T-helper 2 cell treated with Interferon-gamma antibody and Interleukin-4, amounts not matched to agents 5 μg/mL and 100 μg/mL, for 36 hours (primary cell): ENCODE measurements at places on chromosomes 6 and 20.
A peak's percentile ranks its signal among the peaks of the same experiment; 100 is the strongest.

DNA sequence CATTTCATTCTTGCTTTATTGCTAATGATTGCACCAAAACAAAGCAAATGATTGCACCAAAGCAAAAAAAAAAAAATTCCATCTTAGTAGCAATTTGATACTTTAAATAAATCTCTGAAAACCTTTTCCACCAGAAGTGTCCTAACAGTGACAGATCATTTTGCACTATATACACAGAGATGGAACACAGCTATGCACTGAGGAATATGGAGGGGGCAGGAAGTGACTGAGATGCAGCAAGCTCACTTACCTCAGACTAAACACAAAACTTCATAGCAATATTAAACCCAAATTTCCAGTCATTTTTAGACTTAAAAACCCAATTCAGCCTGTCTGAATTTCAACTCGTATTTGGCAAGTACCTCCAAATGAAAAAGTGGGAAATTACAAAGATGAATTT is 41.2 kb downstream of the HIVEP2 start:
- DNase-seq, result no peak
- peak overlapping the region; percentile 79 for H3K4me3 ChIP-seq
- peaks cover 60% of the 10 kb centered on the region for H3K4me1 ChIP-seq
- H3K27me3 ChIP-seq, result no peaks in the 10 kb centered on the region
- H3K27ac ChIP-seq, result peak overlapping the region; percentile 96
- H3K36me3 ChIP-seq, result peaks cover 12% of the 10 kb centered on the region

GRCh38 chr6:16092140-16092539 is 36.7 kb upstream of the MYLIP start:
- no peaks in the 10 kb centered on the region for H3K36me3 ChIP-seq
- H3K4me1 ChIP-seq, result peaks cover 9% of the 10 kb centered on the region
- no peak overlapping the region for H3K4me3 ChIP-seq
- DNase-seq, result no peak

DNA sequence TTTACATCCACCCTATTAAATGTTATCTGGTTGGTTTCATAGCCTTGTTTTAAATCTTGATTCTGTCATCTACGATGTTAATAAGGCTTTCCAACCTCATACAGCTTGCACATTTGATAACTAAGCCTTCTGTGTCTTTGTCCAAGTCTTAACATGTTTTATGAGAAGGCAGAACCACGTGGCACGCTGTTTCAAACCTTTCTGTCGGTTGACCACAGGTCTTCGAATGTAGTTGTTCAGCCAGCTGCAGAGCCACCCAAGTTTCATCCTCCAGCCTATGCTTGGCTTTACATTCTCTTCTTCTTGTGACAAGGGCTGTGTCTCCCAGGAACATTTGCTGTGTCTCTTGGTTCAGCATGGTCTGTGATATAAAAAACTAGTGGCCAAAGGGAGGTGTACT is 15.7 kb upstream of the SGK2 start:
- no peak for DNase-seq
- H3K27me3 ChIP-seq, result no peaks in the 10 kb centered on the region
- no peak overlapping the region for H3K27ac ChIP-seq
- H3K36me3 ChIP-seq, result peaks cover 4% of the 10 kb centered on the region

DNA sequence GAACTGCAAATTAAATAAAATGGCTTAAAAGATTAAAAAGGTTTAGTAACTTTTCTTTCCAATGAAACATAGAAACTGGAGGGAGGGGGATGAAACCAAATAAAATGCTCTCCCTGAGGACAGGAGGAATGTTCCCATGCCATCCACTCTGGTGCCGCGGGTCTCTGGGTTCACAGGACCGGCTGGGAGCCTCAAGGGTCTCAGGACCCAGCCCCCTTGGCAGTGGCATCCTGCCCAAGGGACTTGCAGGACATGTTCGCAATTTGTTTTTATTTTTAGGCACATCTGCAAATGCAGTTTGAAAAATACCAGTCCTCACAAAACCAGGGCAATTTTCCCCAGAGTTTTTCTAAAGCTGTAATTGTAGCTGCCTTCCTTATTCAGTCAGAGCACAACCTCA is 7.5 kb downstream of the BEND3 start:
- H3K4me3 ChIP-seq, result no peak overlapping the region
- peaks cover 2% of the 10 kb centered on the region for H3K36me3 ChIP-seq
- H3K27ac ChIP-seq, result no peak overlapping the region
- H3K4me1 ChIP-seq, result peaks cover 4% of the 10 kb centered on the region

- no peak overlapping the region for H3K27ac ChIP-seq
- no peaks in the 10 kb centered on the region for H3K36me3 ChIP-seq
- no peak overlapping the region for H3K4me3 ChIP-seq
- no peaks in the 10 kb centered on the region for H3K4me1 ChIP-seq
These were observed 1.1 kb upstream of the PRSS35 start for GRCh38 chr6:83511266-83511665.

GRCh38 chr6:161235776-161236633 is 37.9 kb downstream of the AGPAT4 start:
- H3K36me3 ChIP-seq, result peaks cover 18% of the 10 kb centered on the region
- H3K4me1 ChIP-seq, result peaks cover 7% of the 10 kb centered on the region
- DNase-seq, result no peak
- H3K4me3 ChIP-seq, result peak overlapping the region; percentile 10
- no peaks in the 10 kb centered on the region for H3K27me3 ChIP-seq
- no peak overlapping the region for H3K27ac ChIP-seq
